ENCODE measurements at places on chromosomes 13 and 19.

DNA sequence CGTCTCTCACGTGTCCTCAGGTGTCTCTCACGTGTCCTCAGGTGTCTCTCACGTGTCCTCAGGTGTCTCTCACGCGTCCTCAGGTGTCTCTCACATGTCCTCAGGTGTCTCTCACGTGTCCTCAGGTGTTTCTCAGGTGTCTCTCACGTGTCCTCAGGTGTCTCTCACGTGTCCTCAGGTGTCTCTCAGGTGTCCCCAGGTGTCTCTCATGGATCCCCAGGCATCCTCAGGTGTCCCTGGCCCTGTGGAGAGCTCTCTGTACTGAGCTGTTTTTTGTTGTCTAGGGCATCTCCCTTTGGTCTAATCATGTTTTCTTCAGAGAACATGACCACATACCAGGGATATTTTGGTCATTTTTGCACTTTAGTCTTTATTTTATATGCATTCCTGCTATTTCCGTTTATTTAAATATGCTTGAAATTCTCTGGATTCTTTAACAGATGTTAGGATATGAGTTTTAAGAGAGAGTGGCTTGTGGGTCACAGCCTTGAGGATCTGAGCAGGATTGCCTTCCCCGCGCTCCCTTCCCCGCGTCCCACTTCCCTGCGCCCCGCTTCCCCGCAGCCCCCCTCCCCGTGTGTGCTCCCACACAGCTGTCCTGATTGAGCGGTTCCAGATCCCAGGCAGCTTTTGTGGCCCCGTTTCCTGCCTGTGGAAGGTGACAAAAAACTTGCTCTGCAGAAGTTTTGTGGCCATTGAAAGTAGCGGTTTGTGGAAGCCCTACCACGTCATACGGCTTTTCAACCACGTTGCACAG lies 31.9 kb downstream of the ATP4B start:
- DNase-seq, result no peak

- DNase-seq, result no peak
Measured at GRCh38 chr13:26400545-26400944, 146.6 kb downstream of the CDK8 start.

DNA sequence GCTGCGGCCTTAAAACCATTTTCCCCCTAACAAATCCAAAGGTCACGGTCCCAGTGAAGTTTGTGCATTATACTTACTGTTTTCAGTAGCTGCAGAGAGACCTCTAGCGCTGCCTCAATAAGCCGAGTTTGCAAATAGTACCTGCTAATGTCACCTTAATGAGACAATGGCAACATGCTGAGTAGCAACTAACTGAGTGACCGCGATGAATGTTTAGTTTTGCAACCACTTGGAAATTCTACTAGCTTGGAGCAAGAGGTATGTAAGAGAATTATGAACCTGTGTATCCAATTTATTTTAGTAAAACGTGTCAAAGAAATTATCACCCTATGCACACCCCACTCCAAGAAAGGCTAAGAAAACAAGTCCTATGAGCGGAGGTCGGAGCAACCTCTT lies 1.2 kb downstream of the KPNA3 start:
- no peak for DNase-seq

GRCh38 chr19:21593934-21594820 lies 88.8 kb downstream of the ZNF429 start:
- no peak for DNase-seq

DNA sequence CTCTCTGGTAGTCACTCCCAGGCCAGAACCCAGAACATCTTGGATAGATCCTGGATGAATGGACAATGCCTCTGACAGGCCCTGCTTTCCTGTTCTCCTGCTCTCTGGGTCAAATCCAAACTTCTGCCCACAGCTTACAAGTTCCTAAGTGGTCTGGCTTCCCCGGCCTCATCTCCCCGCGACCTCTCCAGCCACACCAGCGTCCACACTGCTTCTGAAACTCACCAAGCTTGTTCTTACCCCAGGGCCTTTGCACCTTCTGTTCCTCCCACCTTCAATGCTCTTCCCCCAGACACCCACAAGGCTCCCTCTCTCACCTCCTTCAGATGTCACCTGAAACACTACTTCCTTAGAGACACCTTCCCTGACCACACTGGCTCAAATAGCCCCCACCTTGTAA lies 3.5 kb downstream of the OLFM2 start:
- DNase-seq, result no peak

- DNase-seq, result no peak
Measured at GRCh38 chr13:63403733-63404132, 1988.1 kb upstream of the PCDH20 start.

DNA sequence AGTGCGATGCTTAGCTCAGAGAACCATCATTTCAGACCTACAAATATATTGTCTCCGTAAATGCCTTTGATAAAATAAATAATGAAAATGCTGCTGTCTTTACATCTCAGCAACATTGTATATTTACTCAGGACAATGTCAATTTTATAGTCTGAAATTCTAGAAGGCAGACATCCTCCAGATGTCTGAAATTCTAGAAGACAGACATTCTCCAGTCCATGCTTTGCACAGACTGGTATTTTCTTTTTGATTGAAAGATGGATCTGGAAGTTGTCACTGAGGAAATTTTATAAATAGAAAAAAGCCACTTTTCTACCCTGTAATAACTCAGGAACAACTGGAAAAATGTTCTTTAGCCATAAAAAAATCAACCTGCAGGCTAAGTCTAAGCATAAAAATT lies 2293.3 kb downstream of the PCDH9 start:
- DNase-seq, result no peak

DNA sequence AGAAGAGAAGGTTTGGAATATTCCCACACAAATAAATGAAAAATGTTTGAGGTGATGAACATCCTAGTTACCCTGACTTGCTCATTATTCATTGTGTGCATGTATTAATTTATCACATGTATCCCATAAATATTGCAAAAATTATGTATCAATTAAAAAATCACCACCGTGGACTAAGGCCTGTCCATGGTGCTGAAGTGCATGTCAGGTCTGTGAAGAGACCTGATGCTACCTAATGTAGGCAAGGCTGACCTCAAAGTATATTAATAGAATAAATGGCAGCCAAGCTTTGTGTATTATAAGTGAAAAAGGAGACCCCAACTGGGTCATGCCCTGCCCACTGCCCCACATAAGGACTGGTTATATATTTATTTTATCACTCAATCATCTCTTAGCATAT lies 34.4 kb upstream of the ZNF835 start:
- DNase-seq, result no peak

DNA sequence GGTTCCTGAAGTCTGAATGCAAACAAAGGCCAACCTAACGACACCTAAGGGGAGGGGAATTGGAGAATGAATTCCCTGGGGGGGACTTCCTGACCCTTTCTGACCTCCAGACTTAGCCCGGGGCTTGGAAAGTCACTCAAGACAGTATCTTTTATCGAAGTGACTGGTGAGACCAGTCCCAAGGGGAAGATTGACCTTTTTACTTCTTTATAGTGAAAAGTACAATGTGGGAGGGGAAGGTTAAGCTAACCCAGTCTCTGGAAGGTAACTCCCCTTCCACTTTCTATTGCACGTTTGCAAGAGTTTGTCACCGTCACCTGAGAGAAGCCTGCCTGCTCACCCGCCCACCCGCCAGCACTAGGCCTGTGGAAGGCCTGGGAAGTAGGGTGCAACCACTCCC lies 111.9 kb downstream of the EFNB2 start:
- DNase-seq, result peak; percentile 77

- DNase-seq, result no peak
Measured at GRCh38 chr13:44050450-44051063, 170.9 kb downstream of the LACC1 start.

DNA sequence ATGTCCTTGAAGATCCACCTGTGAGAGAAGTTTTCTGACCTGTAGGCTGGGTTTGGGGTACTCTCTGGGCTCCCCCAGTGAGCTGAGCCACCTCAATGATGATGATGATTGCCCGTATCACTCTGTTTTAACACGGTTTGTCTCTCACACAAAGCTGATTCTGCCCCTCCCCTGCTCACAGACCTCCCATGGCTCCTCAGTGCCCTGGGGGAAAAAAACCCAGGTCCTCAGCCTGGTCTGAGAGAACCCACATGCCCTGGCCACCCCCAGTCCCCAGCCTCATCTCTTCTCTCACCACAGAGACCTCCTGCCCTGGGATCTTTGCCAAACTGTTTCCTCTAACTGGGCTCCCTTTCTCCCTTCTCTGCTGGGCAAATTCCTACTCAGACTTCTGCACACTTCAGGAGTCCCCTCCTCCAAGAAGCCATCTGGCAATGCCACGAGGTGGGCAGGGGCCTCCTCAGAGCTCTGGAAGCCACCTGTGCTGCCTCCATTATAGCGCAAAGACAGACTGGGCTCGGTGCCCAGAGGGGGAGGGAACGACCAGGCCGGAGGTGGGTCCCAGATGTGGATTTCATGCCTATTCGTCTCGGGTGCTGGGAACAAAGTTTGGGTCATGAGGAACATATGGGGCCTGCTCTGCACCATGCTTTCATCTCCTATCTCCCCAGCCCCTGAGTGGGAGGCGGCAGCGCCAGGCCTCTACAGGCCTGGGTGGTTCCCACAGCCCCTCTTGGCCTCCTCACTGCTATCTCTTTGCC lies 8.5 kb upstream of the CA11 start:
- no peak for DNase-seq

DNA sequence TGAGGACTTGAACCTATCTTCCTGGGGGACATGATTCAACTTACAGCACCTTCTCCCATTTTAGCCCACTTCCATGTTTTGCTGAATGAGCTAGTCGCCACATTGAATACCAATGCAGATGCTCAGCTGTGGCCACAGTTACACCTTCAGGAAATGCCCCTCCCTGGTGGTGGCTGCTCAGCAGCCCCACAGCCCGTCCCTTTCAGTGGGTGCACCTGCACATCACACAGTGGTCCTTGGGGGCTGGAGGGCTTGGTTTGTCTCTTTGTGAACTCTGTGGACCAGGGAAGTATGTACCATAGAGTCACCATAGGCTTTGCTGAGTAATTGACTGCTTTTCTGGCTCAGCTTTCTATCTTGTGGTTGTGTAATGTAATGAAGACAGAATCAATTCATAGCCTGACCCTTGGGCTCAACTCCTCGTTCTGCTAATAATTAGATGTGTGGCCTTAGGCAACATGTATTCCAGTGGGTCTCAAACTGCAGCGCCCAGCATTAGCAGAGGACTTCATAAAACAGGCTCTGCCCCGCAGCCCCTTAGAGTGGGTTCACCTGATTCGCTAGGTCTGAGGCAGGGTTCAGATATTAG lies 48.1 kb upstream of the FARP1 start:
- DNase-seq, result no peak

GRCh38 chr13:51731759-51732158 lies 72.2 kb downstream of the DHRS12 start:
- no peak for DNase-seq

Measured in islet precursor cell (in vitro differentiated cells).